ENCODE measurements at places on chromosomes 6 and 20. TPM values are rescaled to one million over a fixed set of nuclear protein-coding genes. Genes with fewer than 3 reads are reported as not detected.

- peak; percentile 37 for DNase-seq
Measured at GRCh38 chr6:113530769-113531168, 326.4 kb upstream of the MARCKS start.

The RAET1G gene
- total RNA-seq = not detected

The HLA-DPA1 gene
- 8.7 TPM for total RNA-seq

DNA sequence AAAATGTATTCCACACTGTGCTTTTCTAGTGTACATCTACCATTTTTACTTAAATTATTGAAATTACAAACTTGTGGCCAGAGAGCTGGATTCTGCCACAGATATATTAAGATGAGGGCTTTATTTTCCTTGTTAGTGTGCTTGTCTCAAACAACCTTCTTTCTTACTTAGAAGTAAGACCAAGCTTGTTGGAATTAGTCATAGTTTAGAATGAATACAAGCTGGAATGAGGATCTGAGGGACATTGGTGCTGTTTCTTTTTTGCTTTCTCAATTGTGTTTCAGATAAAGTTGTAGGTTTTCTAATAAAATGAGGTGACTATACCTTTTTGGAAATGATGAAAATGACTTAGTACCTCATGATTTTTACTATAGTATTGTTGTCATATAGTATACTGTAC, 40.3 kb downstream of the UBR2 start:
- DNase-seq = no peak

DNA sequence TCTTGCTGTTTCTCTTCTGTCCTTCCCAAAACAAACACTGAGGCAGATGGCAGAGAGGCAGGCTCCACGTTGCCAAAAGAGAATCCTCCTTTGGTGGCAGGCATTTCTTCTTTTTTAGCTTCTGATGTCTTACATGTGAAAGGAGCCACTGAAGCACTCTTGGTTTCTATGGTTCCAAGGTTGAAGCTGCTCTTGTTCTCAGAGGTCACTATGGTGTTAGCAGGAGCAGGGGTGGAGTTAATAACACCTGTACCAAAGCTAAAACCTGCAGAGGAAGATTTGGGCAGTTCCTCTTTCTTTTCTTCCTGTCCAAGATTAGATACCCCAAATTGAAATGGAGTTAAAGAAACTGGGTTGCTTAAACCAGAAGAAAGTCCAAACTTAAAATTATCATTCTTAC, 28.8 kb downstream of the FAM8A1 start:
- no peak for DNase-seq

- DNase-seq = no peak
Measured at GRCh38 chr6:29633534-29633905, 537 bp upstream of the GABBR1 start.

DNA sequence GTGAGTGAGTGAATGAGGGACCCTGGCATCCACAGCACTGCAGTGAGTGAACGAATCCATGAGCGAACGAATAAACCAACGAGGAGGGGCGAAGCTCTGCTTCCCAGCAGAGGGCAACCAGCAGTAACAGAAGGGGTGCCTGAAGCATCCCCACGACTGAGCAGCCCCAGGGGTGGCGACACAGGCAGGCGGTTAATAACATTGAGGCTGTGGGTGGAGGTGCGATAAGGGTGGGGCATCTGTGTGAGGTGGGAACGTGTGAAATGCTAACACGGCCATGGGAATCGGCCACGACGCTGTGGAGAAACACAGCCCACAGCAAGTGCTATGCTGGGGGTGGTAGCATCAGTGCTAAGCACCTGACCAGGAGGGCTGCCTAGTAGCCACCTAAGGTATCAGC, 75.9 kb downstream of the TAF4 start:
- no peak for DNase-seq

DNA sequence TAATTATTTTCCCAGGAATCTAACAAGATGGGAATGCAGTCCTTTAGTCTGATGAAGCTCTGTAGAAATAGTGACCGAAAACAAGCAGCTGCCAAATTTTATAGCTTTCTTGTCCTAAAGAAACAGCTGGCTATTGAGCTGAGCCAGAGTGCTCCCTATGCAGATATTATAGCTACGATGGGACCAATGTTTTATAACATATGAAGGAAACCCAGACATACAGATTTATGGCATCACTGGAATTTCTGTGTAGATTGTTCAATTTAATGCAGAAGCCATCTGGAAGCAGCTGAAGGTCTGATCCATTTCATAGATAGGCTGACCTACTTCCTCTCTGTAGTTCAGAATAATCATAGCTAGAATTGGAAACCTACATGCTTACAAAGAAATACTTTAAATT, 11.8 kb upstream of the SNPH start:
- no peak for DNase-seq

GRCh38 chr6:19682859-19683258, 154.3 kb upstream of the ID4 start:
- no peak for DNase-seq

The WFDC10B gene
- total RNA-seq = not detected

The CST7 gene
- total RNA-seq = 0.45 TPM

The MRAP2 gene
- 0.67 TPM for total RNA-seq

- no peak for DNase-seq
Measured at GRCh38 chr20:12219798-12220197, 302.1 kb downstream of the BTBD3 start.

The CDH4 gene
- not detected for total RNA-seq

All from SK-MEL-5 (cell line).